Esophagus squamous epithelium (tissue), 5 donors: ENCODE measurements at places on chromosomes 2 and 18. TPM values are rescaled to one million over a fixed set of nuclear protein-coding genes. Genes with fewer than 3 reads are reported as not detected.

MC4R gene
- not detected for total RNA-seq

BCL11A gene
- 29.1 TPM for total RNA-seq

GRCh38 chr2:159904127-159904958 lies 106.3 kb upstream of the CD302 start:
- H3K4me1 ChIP-seq: peaks cover 21% of the 10 kb centered on the region
- no peaks in the 10 kb centered on the region for H3K36me3 ChIP-seq
- peak within 1 kb of the TSS; percentile 76 for H3K4me3 ChIP-seq
- peaks cover 11% of the 10 kb centered on the region for H3K27me3 ChIP-seq
- DNase-seq: peak; percentile 32

- H3K4me3 ChIP-seq: no peak overlapping the region
- H3K27ac ChIP-seq: no peak overlapping the region
- H3K36me3 ChIP-seq: no peaks in the 10 kb centered on the region
- H3K27me3 ChIP-seq: no peaks in the 10 kb centered on the region
- DNase-seq: no peak
- H3K4me1 ChIP-seq: no peaks in the 10 kb centered on the region
These were observed 138.6 kb upstream of the CHAC2 start for GRCh38 chr2:53629001-53629400.

- no peak overlapping the region for H3K4me3 ChIP-seq
- no peak for DNase-seq
- H3K27ac ChIP-seq: no peak overlapping the region
- no peaks in the 10 kb centered on the region for H3K4me1 ChIP-seq
- H3K27me3 ChIP-seq: no peaks in the 10 kb centered on the region
These were observed 15.7 kb upstream of the AMMECR1L start for GRCh38 chr2:127901339-127902056.
